ENCODE measurements at places on chromosomes 5 and 9.

GRCh38 chr5:89397096-89397495, 514.1 kb upstream of the MEF2C start:
- DNase-seq, result no peak

- DNase-seq, result no peak
Measured at GRCh38 chr9:134554373-134555093, 87.1 kb upstream of the COL5A1 start.

DNA sequence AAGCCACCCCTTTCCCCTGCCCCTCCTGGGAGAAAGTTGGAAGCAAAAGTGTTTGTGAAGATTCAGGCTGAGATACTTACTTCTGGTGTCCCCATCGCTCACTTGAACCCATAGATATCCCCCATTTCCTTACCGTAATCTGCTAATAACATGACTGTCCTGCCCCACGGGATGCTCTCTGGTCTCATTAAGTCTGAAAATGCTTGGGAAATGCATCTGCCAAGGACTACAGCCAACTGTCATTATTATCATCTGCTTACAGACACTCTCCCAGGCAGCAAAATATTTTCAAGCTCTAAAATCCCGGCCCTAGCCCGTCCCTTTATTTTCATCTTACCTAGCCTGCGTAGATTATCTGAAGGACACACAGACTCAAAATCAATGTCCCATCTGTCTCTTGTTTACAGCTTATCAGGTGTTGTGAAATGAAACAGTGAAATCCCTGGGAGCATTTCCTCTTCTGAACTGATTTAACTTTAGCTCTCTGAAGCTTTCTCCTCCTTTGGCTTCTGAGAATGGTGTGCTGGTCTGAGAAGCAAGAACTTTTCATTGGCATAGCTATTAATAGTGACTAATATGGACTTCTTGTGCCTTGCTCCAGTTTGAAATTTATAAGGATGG, 126.9 kb upstream of the OSMR start:
- peak; percentile 9 for DNase-seq

GRCh38 chr9:111529787-111530186, 4.8 kb downstream of the ZNF483 start:
- DNase-seq, result no peak

GRCh38 chr5:151083081-151083676, 2.3 kb upstream of the TNIP1 start:
- DNase-seq, result no peak

- no peak for DNase-seq
Measured at GRCh38 chr5:53730943-53731342, 170.5 kb downstream of the NDUFS4 start.

- no peak for DNase-seq
Measured at GRCh38 chr5:146173597-146173996, 8.9 kb downstream of the LARS1 start.

GRCh38 chr9:128805661-128806060, 12.6 kb upstream of the ENDOG start:
- DNase-seq, result no peak

DNA sequence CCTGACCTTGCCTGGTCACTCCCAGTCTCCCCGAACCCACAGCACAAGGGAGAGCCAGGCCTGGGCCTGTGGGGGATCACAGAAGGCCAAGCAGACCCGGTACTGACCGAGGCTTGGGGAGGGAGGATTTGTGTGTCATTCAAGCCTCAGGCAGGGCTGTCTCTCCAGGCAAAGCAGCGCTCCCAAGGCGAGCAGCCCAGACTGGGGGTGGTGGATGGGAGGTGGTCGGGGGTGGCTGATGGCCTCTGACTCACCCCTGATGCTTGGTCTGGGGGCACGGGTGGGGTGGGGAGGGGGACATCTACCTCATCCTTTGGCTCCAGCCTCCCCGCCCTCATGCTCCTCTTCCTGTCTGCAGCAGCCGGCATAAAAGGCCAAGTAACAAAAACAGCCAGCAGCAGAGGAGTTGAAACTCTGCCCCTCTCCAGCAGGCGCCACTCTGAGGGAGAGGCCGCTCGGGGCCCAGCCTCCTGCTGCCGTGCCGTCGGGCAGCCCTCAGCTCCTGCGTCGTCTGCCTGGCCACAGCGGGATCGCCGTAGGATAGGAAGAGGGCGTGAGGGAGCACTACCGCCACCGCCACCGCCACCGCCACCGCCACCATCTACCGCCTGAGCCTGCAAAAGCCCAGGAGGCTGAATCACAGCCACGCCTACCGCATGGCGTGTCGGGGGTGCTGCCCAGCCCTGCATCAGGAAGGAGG, 166.0 kb downstream of the OLFM1 start:
- no peak for DNase-seq

DNA sequence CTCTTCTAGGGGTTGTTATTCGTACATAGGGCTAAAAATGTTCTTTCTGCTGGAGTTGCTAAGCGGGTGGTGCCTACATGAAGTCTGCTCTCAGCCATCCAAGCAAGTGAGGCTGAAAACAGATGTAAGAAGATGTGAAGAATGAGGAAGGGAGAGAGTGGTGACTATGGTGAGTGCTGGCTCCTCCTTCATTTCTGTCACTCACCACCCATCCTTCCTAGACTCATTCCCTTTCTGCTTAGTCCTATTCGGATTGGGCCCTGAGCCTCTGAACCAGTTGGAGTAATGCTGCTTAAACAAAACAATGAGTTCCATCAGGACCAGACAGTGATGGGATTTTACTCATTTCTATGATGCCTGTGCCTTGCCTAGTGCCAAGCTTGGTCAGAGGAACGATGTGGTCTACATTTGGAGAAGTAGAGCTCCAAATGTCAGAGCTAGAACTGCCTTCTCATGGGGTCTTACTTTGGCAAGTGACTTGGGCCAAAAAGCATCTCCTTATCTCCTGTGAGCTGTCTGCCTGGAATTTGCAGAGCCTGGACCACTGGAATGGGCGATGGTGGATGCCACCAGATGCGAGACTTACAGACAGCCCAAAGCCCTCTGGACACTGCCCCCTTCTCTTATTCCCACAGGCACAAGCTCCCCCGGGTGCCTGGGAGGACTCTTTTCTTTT, 192.9 kb downstream of the FBXL7 start:
- DNase-seq, result no peak

DNA sequence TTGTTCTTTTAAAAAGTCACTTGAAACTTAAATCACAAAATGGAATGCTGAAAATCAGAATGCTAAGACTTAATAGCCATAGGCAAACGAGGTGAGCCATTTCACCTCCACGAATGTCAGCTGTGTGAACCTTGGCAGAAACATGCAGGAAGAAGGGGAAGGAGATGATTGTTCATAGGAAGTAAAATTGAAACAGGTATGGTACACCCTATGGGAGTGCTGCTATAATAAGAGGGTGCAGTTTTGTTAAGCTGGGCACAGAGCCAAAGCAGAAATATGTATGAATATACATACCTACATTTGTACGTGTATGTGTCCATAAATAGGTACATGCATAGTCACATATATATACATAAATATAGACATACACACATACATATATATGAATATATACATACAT, 51.0 kb upstream of the SPINK5 start:
- DNase-seq, result no peak

- DNase-seq, result no peak
Measured at GRCh38 chr9:69658987-69659675, 13.0 kb downstream of the APBA1 start.

DNA sequence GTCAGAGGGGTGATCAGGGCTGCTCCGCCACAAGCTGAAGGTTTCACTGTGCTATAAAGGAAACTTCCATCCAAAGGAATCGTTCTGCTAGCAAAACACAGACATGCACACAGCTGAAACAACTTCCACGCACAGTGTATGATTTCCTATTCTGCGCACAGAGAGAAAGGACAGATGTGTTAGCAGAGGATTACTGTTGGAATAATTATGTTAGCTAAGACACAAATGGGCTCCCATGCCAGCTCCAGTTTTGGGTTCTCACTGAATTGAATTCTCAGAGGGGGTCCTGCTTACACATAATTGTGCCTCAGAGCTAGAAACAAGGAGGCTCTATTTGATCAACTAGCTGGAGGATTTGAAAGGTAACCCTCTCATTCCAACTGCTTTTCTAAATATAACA, 352.4 kb downstream of the IRX2 start:
- no peak for DNase-seq

- DNase-seq, result no peak
Measured at GRCh38 chr9:109499631-109500410, 1.7 kb upstream of the PTPN3 start.

DNA sequence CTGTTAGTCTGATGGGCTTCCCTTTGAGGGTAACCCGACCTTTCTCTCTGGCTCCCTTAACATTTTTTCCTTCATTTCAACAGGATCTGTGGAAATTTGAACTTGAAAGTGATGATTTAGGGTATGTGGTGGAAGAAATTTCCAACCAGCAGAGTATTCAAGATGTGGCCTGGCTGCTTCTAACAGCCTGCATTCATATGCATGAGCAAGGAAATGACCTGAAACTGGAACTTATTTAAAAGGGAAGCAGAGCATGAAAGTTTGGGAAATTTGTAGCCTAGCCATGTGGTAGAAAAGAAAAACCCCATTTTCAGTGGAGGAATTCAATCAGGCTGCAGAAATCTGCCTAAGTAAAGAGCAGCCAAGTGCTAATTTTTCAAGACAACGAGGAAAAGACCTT, 41.7 kb downstream of the UNC13B start:
- no peak for DNase-seq

DNA sequence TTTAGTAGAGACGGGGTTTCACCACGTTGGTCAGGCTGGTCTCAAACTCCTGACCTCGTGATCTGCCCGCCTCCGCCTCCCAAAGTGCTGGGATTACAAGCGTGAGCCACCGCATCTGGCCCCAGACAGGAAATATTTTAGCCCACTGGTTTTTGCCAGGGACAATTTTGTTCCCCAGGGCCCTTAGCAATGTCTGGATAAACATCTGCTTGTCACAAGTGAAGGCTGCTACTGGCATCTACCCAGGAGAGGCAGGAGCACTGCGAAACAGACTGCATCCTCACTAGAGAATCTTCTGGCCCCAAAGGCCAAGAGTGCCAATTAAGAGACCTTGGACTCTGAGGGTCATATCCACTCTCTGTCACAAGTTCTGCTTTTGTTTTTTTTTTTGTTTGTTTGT, 2.4 kb upstream of the TPRN start:
- no peak for DNase-seq

- no peak for DNase-seq
Measured at GRCh38 chr5:103452089-103452488, 110.5 kb downstream of the NUDT12 start.

- no peak for DNase-seq
Measured at GRCh38 chr5:143635888-143636287, 176.1 kb upstream of the HMHB1 start.

- peak; percentile 49 for DNase-seq
Measured at GRCh38 chr9:21252721-21253547, 13.1 kb upstream of the IFNA14 start.

DNA sequence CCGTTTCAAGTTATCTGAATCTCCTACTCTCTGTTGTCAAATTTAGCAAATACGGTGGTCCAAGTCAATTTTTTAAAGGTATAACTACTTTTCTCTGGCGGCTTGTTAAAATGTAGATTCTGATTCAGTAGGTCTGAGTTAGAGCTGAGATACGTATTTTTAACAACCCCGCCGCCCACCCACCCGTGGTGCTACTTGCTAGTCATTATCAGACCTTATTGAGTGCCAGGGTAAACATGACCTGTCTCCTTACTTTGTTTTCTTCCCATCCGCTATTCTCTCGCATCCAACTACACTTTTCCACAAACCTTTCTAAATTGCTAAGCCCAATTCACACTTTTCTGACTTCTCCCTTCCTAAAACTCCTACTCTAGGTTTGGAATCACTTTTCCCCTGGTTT, 694 bp upstream of the PLAA start:
- DNase-seq, result no peak

DNA sequence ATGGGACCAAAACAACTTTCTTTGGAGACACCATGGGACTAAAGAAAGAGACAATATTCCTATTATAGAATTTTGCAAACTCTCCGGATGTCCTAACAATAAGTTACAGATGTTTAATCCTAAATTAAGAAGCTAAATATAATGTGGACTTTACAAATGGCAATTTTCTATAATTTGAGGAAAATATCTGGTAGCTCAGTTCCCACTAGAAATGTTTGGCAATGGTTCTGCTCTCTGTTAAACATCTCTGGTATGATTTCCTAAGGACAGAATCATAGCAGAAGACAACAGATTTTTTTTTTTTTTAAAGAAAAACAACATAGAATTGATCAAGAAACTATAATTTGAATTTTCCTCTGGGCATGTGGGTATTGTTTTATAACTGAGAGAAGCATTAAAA, 232.8 kb downstream of the ENC1 start:
- no peak for DNase-seq

GRCh38 chr5:72210888-72211678, 103.8 kb downstream of the MAP1B start:
- peak; percentile 63 for DNase-seq

GRCh38 chr9:128192601-128193371, 1.4 kb upstream of the CIZ1 start:
- peak; percentile 93 for DNase-seq

DNA sequence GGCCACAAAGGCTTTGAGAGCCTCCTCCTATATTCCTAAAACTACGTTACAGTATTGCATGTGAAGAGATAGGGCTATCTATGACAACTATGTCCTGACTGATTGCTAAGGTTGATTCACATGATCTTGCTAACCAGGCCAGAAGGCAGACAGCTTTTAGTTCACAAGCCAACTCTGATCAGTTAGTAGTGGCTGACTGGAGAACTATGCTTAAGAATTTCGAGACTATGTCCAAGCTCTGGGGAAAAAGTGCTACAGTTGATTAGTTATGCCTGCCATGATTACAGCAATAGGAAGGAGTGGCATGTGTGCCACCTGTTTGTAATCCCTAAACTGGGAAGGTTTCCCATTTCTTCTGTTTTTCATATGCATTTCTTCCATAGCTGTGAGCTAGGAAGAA, 223.4 kb downstream of the DOCK8 start:
- no peak for DNase-seq

GRCh38 chr5:44881266-44881665, 72.5 kb downstream of the MRPS30 start:
- no peak for DNase-seq

GRCh38 chr9:99559776-99560175, 261.9 kb upstream of the NR4A3 start:
- DNase-seq, result no peak

DNA sequence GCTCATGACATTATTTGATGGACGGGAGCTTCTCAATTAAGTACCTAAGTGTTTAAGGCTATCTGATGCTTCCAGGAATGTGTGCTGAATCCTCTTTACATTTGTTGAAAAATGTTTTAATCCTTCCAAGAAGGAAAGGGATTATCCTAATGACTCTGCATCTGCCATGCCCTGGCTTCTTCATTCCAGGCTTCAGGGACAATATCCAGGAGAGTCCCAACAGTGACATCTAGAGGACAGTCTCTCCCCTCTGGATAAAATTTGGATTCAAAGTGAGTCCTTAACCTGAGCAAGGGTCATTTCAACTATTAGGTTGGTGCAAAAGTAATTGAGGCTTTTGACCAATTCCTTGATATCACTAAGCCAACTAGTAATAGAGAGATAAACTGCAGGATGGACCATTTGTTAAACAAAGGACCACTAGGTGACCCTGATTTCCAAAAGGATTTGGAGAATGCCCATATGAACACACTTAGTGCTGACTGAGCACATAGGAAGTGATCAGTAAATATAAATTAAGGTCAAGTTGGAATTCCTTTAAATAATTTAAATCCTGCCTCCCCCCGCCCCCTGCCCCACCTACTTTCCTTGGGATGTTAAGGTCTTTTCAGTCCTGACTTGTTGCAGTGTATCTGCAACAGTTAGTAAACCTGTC, 19.1 kb downstream of the TNFSF8 start:
- peak; percentile 79 for DNase-seq
